ENCODE measurements at places on chromosomes 7 and 10.

- no peak for DNase-seq
These were observed 21.0 kb upstream of the ASB15 start for GRCh38 chr7:123580406-123581161.

- DNase-seq: no peak
These were observed 1.4 kb upstream of the IL6 start for GRCh38 chr7:22725585-22725984.

- no peak for DNase-seq
These were observed 26.6 kb downstream of the TBXAS1 start for GRCh38 chr7:139855498-139856270.

DNA sequence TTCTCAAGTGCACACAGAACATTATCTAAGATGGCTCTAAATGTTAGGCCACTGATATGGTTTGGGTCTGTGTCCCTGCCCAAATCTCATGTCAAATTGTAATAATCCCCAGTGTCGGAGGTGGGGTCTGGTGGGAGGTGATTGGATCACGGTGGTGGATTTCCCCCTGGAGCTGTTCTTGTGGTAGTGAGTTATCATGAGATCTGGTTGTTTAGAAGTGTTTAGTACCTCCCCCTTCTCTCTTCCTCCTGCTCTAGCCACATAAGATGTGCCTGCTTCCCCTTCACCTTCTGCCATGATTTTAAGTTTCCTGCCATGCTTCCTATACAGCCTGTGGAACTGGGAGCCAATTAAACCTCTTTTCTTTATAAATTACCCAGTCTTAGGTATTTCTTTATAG lies 11.2 kb upstream of the GSTK1 start:
- DNase-seq: no peak

DNA sequence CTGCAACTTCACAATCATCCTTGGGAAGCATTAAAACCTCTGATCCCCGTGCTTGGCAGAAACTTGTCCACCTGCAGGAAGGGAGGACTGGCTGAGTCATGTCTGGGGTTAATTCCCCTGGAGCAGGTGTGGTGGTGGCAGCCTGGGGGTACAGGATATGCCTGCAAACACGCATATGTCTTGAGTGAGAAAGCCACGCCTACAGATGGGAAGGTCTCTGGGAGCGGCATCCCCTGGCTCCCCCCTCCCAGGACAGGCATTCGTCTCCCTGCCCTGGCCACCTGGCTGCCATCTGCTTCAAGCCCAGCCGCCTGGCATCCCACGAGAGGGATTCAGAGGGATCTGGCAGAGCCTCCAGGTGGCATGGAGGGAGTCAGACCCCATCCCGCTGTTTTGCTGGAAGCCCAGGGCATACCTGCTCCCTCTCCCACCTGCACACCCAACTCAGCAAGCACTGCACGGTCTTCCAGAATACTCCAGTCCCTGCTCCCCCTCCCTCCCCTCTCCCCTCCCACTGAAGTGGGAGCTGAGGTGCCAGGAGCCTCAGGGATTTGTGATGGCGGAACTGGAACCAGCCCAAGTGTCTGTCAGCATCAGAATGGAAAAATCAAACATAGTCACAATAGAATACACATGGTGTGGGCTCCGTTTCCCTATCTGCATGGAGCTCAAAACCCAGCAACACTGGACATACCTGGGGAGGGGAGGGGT lies 61.0 kb downstream of the CAMK2B start:
- no peak for DNase-seq

GRCh38 chr7:155963356-155963755 lies 151.1 kb upstream of the SHH start:
- no peak for DNase-seq

GRCh38 chr7:114294036-114294435 lies 120.6 kb upstream of the FOXP2 start:
- DNase-seq: no peak

DNA sequence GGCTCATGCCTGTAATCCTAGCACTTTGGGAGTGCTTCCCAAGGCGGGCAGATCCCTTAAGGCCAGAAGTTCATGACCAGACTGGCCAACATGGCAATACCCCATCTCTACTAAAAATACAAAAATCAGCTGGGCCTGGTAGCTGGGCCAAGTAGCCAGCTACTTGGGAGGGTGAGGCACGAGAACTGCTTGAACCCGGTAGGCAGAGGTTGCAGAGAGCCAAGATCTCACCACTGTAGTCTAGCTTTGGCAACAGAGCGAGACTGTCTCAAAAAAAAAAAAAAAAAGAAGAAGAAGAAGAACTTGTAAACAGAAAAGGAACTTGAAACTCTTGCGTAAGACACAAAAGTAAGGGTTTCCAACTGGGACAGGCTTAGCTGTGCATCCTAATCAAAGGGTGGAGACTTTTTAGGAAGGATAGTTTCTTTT lies 5.6 kb upstream of the IFIT2 start:
- no peak for DNase-seq

GRCh38 chr10:62779487-62780248 lies 24.9 kb upstream of the ADO start:
- peak; percentile 77 for DNase-seq

DNA sequence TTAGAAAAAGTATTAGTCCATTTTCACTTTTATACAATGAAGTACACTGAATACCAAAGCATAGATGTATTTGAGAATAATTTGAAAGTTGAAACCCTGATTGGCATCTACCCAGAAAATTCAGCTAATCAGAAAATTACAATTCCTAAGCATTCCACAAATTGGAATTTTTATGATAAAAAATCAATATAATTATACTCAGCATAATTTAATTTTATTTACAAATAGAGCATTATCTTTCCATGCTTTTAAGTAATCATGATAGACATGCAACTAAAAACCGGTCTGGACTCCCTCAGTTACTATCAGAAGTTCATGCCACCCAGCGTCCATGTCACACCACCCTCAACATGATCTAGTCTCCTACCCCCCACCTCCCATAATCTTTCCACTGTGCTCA lies 50.4 kb downstream of the ARL4A start:
- DNase-seq: no peak

GRCh38 chr10:97584798-97585438 lies 729 bp downstream of the HOGA1 start:
- no peak for DNase-seq

DNA sequence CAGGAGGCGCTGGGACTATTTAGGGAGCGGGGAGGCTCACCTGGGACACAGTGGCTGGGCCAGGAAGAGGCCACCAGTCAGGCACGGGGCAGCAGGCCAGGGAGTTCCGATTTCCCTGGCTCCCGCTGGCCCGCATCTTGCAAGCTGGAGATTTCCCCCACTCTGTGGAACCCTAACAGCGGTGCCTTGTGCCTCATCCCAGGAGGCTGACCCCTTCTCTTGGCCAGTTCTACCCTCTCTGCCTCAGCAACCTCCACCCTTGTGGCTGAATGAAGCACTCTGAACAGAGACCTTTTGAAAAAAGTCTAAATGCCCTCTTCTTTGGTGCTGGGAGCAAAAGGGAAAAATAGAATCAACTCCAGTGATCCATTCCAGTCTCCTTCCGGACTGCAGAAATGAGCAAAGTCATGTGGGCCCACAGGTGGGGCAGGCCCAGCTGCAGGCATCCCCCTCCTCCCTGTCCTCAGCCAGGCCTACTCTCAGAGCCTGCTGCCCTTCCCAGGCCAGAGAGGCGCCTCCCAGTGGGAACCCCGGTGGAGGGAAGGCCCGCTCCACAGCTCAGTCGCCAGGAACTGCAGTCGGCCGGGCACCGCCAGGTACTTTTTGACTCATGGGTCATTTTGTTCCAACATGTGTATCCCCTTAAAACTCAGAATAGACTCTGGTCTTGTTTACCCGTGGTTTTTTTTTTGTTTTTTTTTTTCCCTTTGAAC lies 155.5 kb downstream of the ZNF248 start:
- peak; percentile 33 for DNase-seq

- peak; percentile 27 for DNase-seq
These were observed 24.9 kb downstream of the ZNF783 start for GRCh38 chr7:149286811-149287400.

- peak; percentile 26 for DNase-seq
These were observed 60.4 kb upstream of the INSIG1 start for GRCh38 chr7:155237297-155237696.

DNA sequence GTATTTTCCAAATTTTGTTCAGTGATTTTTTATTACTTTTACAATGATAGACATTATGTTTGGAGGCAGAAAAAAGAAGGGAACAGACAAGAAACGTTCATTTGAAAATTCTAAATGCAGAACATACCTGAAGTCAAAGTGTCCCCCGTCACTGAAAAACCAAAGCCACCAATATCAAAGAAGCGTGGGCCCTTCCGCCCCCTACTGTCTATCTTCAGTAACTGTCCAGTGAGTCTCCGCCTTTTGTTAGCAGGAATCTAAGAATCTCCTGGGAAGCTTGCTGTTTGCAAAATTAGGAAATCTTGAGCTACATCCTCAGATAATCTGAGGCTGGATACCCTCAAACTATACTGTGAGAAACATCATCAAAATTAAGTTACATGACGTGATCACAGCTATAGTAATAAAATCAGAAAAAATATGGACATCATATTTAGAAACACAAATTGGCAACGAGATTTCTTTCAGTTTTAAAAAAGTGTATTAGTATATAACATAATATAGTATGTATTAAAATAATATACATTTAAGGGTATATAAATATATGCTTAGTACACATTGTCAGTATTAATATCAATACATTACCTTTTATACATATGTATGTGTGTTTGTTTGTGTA lies 169.3 kb upstream of the AKR1E2 start:
- DNase-seq: peak; percentile 41

DNA sequence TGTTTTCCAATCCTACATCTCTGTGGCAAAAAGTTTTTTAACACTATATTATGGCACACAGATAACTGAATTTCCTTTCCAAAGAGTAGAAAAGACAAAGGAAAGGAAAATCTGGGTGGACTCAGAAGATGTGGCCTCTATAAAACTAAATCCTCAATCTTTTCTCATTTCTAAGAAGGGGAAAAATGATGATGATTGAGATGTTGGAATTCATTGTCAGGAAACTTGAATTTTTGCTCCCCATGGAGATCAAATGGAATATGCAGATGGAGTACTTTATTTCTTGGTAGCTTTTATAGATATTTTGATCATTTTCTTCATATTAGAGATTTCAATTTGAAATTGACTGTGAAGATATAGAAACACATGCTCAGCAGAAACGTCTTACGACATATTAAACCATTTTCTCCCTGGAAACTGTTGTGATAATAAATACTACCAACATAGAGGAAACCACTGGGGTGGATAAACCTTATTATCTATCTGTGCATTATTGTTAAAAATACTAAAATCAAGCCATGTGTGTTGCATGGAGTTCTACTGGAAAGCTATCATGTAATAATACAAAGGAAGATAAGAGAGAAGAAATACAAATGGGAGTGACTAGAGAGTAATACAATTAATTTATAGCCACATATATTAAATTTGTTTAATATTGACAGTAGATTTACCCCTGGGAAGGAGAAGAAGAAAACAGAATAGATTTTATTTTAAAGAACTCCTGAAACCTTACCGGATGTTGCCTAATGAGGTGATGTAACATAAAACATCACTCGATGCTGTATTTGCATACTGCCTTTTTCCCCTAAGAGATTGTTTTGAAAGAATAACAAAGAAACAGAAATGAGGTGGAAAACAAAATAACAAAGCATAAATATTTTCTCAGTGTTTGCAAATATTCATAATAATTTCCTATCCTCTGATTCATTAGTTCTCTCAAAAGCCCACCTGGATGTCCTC lies 931.2 kb upstream of the C7orf33 start:
- DNase-seq: no peak

GRCh38 chr10:109862041-109862440 lies 61.3 kb downstream of the XPNPEP1 start:
- no peak for DNase-seq

DNA sequence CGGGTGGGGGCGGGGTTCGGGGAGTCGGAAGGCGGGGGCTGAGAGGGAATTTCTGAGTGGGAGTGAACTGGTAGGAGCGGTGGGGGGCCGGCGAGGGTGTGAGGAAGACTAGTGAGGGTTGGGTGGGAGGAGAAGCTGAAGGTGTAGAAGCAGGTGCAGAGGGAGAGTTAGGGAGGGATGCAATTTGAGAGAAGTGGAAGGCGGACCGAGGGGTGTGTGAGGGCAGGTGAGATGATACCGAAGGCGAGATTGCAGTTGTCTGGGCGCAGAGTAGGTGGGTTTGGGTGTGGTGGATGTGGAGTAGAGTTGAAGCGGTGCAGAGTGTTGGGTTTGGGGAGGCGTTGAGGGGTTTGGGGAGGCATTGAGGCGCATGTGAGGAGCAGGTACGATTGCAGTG lies 643 bp downstream of the KAT6B start:
- no peak for DNase-seq

- no peak for DNase-seq
These were observed 103.0 kb downstream of the PTEN start for GRCh38 chr10:87966459-87966858.

GRCh38 chr7:44059219-44060090 lies 5.9 kb downstream of the PGAM2 start:
- peak; percentile 41 for DNase-seq

GRCh38 chr10:49837051-49837478 lies 74.9 kb upstream of the OGDHL start:
- no peak for DNase-seq

DNA sequence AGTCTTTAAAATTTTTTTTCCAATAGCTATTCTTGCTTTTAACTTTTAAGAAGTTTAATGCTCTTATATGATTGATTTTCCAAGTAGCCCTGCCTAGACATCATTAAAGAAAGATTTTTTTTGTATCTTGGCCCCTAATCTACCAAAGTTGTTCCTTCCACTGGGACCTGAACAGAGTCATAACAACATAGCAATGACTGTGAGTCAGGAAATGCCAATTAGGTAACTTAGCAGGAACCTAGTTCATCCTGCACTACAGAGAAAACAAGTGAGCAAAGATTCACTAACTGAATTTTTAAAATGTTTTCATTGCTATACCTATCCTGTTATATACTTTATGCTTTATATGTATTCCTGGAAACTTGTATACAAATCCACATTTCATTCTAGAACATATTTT lies 284.7 kb downstream of the BICC1 start:
- no peak for DNase-seq

DNA sequence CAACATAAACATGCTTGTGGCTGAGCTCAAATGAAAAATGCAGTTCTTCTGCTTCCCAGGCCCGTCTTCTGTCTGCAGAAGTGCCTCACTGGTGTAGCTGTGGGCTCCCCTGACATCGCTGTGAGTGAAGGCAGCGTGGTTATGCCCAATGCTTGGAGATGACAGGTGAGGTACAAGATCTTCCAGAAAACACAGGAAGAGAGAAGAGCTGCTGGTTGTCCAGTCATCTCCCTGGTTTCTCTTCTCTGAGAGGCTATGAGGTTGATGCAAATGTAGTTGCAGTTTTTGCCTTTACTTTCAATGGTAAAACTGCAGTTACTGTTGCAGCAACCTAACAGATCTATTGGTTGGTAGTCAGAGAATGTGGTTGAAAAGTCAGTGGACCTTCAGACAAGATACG lies 223.6 kb downstream of the GATA3 start:
- no peak for DNase-seq

GRCh38 chr7:149584530-149584929 lies 86.9 kb upstream of the ZNF746 start:
- DNase-seq: no peak

- DNase-seq: no peak
These were observed 68.4 kb downstream of the FOXL3 start for GRCh38 chr7:358352-358751.

DNA sequence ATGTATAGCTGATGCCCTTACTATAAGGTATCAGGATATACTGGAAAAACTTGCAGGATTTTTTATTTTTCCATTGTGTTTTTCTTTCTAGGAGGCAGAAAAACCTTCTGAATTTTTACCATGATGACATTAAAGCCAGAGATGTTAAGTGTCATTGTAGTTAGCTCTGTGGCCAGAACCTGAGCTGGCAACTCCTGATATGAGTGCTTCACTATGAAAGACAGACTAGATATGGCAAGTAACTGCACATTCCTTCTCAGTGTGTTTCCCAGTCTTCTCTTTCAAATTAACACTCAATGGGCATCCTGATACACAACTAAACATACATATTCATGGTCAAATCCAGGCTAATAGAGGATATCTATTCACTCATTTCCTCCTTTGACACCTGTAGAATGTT lies 166.2 kb downstream of the CTTNBP2 start:
- no peak for DNase-seq
